Muscle of arm (tissue), 14 donors: ENCODE measurements at places on chromosomes 16 and 17.

GRCh38 chr16:53971616-53972015 is 267.7 kb downstream of the FTO start:
- peak; percentile 48 for DNase-seq

DNA sequence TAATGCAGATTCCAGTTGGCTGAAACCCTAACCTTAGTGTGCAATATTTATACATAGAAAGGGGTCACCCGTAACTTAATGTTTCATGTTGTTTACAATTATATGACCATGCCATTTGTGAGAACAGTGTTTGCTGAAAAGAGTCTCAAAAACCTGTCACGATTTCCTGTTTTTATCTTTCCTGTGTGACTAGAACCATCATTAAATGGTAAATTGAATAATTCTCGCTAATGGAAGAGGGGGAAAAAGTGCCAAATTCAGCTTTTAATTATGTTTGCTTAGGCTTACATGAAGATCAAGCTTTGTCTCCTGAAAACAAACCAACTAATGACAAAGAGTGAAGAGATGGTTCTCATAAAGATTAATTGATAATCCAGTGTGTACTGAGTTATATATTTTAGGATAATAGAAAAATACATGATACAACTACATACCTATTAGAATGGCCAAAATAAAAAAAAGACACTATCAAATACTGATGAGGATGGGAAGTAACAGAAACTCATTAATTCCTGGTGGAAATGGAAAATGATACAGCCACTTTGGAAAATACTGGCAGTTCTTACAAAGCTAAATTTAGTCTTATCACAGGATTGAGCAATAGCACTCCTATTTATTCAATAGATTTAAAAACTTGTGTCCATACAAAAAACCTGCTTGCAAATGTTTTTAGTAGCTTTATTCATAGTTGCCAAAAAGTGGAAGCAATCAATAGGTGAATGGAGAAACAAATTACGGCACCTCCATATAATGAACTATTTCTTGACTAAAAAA is 141.7 kb downstream of the CDK5R1 start:
- DNase-seq: no peak

GRCh38 chr16:23952971-23953300 is 117.2 kb downstream of the PRKCB start:
- DNase-seq: no peak

- DNase-seq: no peak
Measured at GRCh38 chr17:39894681-39895376, 23.6 kb downstream of the GSDMB start.

DNA sequence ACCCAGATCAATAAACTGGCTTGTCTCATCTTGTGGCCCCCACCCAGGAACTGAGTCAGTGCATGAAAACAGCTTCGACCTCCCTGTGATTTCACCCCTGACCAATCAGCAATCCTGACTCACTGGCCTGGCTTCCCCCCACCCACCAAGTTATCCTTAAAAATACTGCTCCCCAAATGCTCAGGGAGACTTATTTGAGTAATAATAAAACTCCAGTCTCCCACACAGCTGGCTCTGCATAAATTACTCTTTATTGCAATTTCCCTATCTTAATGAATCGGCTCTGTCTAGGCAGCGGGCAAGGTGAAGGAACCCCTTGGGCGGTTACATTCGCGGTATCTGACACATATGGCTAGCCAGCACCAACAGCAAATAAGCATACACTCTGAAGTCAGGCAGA is 9.8 kb upstream of the RABEP1 start:
- DNase-seq: no peak

DNA sequence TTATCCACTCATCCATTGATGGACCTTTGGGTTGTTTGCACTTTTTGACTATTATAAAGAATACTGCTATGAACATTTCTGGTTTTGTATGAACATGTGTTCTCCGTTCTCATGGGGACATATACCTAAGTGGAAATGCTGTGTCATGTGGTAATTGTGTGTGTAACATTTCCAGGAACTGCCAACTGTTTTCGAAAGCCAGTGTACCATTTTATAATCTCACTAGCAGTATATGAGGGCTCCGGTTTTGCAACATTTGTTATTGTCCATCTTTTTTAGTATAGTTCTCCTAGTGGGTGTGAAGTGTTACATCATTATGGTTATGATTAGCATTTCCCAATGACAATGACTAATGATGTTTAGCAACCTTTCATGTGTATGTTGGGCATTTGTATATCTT is 5.1 kb upstream of the TRIM25 start:
- no peak for DNase-seq

GRCh38 chr17:31654936-31655335 is 204.1 kb downstream of the COPRS start:
- no peak for DNase-seq

DNA sequence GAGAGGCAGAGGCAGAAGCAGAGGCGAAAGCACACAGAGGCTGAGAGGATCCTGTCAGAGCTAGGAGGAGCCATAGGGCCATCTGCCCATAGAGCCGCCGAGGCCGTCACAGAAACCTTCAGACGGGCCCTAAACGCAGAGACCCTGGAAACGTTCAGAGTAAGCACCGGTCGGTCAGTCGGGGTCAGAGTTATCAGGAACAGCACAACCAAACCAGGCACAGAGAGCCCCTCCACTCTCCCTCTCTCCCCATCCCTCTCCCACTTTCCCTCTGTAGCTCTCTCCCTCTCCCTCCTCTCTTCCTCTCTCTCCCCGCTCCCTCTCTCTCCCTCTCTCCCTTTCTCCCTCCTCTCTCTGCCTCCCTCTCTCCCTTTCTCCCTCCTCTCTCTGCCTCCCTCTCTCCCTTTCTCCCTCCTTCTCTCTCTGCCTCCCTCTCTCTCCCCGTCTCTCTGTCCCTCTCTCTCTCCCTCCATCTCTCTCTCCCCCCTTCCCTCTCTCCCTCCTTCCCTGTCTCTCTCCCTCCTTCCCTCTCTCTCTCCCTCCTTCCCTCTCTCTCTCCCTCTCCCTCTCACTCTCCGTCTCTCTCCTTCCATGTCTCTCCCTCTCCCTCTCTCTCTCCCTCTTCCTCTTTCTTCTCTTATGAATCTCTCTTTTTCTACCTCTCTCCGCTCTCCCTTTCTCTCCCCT is 138.9 kb downstream of the C16orf95 start:
- DNase-seq: peak; percentile 49

DNA sequence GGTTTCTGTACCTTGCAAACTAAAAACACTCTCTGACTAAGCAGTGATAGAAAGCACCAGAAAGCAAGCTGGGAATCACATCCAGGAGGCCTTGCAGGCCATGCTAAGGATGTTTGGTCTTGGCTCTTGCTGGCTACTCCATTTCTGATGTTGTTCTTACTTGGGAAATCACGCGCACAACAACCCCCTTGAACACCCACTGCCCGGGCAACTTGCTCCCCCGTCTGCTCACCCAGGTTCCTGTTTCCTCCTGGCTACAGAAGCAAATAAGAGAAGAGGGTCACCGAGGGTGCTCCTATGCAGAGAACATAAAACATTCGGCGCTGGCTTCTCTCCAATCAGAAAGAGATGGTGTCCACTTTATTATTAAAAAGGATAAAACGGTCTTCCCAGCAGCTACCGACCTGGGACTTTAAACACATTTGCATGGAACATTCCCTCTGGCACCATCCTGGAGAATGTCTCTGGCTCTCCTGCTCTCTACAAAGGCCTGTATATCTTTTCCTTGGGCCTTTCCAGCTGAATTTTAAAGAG is 271.2 kb upstream of the RPL38 start:
- no peak for DNase-seq

DNA sequence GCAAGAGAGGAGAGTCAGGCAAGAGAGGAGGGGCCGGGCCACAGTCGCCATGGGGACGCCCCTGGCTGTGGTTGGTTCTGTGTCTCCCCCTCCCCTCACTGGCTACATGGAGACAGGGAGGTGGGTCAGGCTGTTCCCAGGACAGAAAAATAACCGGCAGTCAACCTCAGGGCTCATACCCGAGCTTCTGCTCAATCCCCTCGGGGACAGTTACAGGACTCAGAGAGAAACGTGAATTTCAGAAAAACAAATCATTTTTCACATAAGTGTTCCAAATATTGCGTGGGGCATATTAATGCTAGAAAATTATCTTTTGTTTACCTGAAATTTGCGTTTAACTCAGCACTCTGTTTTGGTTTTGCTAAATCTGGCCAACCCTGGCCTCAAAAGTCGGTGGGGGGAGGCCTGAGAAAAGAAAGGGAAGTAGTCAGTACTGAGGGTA is 22.2 kb upstream of the CPSF4L start:
- DNase-seq: no peak

- DNase-seq: no peak
Measured at GRCh38 chr16:88446736-88447135, 6.3 kb upstream of the ZFPM1 start.

DNA sequence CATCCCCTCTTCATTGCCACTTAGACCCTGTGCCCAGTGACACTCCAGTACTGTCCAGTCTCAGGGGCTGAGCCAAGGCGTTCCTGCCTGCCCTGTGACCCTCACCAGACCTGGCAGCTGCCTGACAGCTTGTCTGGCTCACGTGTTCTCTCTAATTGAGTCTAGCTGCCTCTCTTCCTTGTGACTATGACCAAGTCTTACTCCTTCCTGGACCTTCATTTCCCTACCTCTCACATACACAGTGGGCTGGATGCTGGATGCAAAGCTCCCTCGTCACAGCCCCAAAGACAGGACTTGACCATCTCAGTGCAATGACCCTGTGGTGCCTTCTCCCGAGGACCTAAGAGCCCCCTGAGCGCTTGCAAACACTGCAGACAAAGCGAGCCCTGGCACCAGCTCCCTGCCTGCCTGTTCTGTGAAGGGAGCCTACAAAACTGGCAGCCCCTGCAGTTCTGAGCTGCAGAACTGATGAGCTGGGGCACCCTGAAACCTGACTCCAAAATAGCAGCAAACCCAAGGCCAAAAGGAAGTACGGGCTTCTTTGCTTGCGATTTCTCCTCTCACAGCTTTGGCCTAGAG is 1.7 kb downstream of the DEXI start:
- no peak for DNase-seq

DNA sequence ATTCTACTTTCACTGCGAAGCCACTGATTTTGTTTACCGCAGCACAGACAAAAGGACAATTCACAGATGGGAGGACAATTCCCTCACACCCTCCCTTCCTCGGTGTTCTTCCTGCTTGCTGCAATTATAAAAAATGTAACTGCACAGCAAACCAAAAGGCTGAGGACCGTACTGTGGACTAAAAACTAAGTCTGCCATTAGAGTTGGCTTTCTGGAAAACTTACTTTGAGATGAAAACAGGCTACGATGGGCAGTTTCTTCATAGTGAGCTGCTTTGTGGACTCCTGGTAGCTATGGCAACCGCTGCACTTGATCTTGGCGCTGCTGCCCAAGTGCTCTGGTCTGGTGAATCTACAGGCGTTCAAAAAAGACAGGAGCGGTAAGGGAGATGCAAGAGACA is 35.2 kb downstream of the USP22 start:
- no peak for DNase-seq

- no peak for DNase-seq
Measured at GRCh38 chr17:49995055-49995738, at the start of gene DLX3. Gene DLX3, minus strand, starts transcription at chr17:49995224. Its CDS starts 226 bp downstream, at chr17:49994998.

DNA sequence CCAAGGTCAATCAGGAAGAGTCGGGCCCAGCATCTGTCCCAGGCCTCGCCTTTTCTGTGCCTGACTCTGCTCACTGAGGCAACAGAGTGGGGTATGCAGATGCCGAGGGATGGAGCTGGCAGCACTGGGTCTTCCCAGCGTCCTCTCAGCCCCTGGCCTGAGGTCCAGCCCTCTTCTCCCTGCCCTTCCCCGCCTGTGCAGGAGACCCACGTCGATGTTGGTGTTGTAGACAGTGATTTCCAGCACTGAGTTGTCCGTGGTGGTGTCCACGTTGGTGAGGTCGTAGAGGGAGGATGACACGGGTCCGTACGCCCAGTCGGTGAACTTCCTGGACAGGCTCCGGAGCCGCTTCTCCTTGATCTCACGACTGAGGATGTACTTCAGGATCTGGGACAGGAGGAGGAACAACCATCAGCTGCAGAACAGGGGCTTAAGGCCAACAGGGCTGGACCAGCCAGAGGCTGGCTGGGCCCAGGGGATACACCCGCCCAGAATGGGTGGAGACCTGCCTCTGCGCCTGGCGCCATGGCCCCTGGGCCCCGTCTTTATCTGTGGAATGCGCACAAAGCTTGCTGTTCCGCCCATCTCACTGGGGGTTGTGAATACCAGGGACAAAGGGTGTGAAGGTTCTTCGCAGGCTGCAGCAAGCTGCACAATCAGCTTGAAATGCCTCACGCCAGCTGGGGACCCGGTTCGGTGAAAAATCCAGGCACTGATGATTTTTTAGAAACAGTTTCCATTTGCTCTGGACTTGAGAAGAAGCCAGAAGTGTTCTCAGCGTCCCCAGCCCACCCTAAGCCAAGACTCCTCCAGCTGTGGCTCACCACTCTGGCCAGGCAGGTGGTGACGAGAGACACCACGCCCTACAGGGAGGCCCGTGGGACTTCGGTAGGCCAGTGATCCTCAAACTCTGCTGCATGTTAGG is 27.5 kb downstream of the TRPV3 start:
- peak; percentile 83 for DNase-seq

- no peak for DNase-seq
Measured at GRCh38 chr17:2188971-2189630, 114.5 kb downstream of the SMG6 start.

GRCh38 chr16:813204-813915 is 12.8 kb upstream of the GNG13 start:
- DNase-seq: peak; percentile 36

- no peak for DNase-seq
Measured at GRCh38 chr16:78307824-78308528, 208.5 kb downstream of the WWOX start.

DNA sequence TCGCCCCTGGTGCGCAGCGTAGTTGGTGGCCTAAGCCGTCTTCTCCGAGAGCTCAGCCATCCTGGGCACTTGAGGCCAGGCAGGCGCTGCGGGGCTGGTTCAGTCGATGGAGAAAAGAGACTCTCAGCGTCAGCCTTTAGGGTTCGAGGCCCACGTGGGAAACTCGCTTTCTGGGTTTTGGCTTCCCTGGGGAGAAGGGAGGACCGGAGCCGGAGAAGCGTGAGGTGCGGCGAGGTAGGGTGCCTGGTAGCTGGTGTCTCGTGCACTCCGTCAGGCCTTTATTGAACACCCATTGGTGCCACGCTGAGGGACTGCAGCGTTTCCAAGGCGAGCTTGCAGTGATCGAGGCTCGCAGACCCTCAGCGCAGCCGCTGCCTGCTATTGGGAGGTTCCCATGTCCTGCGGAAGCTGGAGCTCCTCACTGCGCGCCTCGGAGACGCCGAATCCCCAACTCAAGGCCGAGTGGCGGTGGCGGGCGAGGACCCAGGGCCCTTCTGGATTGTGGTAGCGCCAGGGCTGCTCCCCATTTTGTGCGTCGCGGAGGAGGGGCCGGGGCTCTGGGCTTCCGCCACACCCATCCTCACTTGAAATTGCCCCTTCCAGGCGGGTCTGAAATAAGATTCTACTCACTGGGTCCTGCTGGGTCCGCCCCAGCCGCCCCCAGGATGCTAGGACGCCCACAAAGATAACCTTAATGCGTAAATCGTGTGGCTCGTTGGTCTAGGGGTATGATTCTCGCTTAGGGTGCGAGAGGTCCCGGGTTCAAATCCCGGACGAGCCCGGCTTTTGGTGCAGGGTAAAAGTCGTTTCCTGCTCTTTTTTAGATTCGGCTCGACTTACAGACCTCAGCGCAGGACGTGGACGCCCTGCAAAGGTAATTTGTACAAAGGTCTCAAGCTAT is 1.2 kb downstream of the OR1F1 start:
- DNase-seq: no peak

- DNase-seq: no peak
Measured at GRCh38 chr16:53581784-53582183, 78.8 kb upstream of the AKTIP start.

GRCh38 chr16:68503334-68503733 is 35.8 kb upstream of the ZFP90 start:
- DNase-seq: no peak

GRCh38 chr17:77597418-77598240 is 360.9 kb upstream of the TNRC6C start:
- DNase-seq: no peak
